CD4-positive, alpha-beta T cell treated with Interferon alpha-2 for 1 hour (primary cell): ENCODE measurements at places on chromosomes 6 and 20.

GRCh38 chr20:33373735-33374605 lies 27.3 kb downstream of the CDK5RAP1 start:
- no peak for DNase-seq

DNA sequence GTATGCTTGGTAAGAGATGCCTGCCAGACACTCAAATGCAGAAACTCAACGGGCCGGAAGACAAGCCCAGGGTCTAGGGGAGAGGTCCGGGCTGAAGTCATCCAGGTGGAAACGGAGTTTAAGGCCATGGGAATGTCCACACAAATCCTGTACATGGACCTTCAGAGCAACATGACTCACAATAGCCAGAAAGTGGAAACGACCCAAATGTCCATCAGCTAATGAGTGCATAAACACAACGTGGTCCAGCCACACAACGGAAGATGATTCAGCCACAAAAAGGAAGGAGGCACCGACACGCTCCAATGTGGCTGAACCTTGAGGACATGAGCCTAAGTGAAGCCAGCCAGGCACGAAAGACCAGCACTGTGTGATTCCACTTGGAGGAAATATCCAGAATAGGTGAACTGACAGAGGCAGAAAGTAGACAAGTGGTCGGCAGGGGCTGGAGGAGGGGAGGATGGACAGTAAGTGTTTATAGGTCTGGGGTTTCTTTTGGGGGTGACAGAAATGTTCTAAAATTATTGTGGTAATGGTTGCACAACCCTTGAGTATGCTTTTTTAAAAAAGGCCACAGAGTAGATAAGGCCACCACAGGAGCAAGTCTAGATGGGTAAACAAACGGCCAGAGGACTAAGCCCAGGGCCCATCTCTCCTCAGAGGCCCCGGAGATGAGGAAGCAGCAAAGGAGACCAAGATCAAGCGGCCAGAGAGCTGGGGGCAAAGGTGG lies 105.6 kb downstream of the PREX1 start:
- DNase-seq: no peak

- no peak for DNase-seq
Measured at GRCh38 chr20:6582449-6582848, 185.0 kb upstream of the BMP2 start.

DNA sequence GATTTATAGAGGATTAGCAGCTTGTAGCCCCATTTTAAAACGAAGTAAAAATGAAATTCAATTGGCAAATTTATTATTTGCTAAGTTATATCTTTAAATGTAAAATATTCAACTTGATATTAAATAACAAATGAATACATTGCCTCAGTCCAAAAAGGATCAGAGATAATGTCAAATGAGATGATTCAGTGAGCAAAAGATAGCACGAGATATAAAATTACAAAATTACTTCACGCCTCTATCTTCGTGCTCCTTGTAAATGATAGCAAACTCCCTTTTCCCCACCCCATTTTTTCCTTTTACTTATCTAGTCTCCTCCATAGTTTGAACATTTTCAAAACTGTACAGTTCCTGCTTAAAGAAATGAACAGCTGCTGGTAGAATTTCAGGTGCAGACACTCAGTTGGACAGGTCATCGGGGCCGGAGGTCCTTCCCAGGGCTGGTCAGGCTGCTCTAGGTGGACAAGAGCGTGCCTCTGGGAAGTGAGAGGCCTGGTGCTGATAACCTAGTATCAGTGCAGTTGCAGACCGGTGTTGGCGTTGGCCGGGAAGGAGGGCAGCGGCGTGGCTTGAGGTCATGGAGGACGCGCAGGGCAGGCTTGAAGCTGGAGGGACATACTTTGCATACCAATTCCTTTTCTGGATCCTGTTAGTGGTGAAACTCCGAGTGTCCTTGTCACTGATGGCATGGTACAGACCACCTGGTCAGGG lies 83.9 kb downstream of the CDC5L start:
- DNase-seq: no peak

DNA sequence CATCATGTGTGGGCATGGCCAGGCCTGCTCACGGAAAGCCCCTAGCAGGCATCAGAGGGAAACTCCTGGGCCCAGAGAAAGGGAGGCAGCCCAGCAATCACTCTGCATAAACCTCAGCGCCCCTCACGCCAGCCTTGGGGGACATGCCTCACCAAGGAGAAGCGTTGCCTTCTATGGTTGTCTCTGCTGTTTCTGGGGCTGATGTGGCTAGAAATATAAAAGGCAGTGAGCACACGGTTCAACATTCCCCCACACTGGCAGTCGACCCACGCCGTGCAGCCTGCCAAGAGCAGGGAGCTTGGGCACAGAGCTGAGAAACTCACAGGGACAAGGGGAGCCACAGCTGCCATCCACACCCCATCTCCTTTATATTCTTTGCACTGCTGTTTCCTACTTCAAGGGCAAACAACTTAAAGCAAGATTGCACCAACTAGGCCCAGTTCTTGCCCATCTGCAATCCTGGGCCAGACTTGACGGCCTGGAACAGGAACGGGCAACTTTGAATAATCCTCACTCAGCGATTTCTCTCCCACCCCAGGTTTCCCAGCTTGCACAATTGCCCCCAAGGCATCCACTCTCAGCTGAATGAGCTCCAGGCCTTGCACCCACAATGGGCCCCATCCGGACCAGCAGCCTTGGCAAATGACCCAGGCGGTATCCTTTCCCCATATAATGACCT lies 35.5 kb upstream of the FOXC1 start:
- no peak for DNase-seq

GRCh38 chr20:41526327-41526726 lies 91.8 kb downstream of the CHD6 start:
- DNase-seq: no peak
